ENCODE measurements at places on chromosomes 1 and 21.

GRCh38 chr1:91138959-91139358 is 117.1 kb upstream of the ZNF644 start:
- no peak for DNase-seq

GRCh38 chr1:54842963-54843362 is 41.8 kb upstream of the TTC22 start:
- no peak for DNase-seq

GRCh38 chr1:151377150-151377884 is 4.8 kb upstream of the SELENBP1 start:
- DNase-seq: no peak

DNA sequence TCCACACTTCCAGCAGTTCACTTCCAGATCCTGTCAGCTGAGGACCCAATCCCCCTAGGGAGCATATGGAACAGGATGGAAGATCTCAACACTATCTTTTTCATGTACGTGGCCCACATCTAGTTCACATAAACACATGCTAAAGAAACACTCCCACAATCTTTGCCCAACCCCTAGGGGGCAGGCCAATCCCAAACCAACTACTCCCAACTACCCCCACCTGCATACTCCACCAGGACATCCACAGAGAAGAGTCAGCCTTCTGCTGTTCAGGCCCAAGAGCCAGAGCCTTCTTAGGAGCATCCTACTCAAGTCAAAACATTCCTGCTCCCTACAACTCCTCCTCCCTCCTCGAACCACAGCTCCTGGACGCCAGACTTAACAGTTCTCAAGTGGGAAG is 5.6 kb upstream of the SLC5A9 start:
- DNase-seq: no peak

DNA sequence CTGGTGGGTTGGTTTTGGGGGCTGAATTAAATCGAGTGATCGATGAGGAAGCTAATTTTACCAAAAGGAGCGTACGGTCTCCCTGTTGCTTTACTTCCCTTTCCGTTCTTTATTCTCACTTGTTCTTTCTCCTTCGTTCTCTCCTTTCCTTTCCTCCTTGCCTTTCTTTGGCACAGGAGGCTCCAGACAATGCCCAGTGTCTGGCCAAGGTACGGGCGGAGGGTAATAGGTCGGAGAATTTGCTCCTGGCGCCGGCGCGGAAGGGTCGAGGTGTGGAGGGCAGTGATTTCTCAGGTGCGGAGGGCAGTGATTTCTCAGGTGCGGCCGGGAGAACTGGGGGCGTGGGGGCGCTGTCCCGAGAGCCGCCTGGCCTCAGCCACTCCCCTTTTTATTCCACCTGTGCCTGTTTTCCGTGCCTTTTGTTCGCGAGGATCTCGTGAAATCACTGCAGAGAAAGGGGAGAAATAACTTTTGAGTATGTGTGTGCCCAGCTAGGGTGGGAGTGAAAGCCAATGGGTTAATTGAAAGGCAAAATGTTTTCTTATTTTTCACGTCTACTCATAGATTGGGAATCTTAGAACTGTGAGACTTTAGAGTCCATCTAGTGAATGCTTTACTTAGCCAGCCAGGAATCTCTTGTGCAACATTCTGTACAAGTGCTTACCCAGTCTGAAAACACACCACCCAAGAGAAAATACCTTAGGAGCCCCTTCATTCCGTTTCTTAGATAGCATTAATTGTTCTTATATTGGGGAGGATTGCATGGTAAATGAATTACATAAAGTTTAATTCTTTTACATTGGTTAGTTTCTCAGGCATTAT is 1.3 kb downstream of the FNBP1L start:
- DNase-seq: peak; percentile 20

DNA sequence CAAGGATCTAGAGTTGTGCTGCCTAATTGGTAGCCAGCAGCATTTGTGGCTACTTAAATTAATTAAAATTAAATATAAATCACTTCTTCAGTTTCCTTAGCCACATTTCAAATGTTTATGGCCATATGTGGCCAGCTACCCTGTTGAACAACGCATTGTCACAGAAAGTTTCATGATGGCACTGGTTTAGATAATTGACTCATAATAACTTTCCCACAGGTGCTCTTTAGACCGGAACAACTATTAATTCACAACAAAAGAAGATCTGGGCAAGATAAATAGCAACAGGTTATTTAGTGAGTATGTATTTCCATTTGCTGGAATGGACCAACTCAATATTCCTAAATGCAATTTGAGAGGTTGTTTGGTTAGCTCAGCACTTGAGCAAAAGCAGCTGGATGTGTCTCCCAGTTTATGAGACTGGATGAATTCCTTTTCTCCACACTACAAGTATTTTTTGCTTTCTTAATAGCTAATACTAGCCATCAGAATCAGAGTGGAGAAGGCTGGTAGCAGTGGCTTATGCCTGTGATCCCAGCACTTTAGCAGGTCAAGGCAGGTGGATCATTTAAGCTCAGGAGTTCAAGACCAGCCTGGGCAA is 3.7 kb upstream of the AMIGO1 start:
- no peak for DNase-seq

DNA sequence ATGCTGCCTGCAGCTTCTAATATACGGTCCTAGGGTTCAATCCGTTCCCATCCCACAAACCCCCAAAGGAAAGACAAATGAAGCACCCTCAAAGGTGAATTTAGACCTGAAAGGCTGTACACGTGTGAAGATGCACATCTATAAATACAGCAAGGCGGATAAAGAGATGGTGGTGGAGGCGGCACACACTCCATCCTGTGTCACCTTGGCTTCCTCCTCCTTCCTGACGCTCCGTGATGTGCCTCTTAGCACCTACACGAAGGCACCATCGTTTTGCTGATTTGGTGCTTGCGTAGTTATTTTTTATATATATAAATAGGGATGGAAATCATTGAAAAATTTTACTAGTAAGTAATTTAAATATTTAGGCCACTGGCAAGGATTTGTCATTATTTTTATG is 359.4 kb downstream of the NPHP4 start:
- DNase-seq: no peak

DNA sequence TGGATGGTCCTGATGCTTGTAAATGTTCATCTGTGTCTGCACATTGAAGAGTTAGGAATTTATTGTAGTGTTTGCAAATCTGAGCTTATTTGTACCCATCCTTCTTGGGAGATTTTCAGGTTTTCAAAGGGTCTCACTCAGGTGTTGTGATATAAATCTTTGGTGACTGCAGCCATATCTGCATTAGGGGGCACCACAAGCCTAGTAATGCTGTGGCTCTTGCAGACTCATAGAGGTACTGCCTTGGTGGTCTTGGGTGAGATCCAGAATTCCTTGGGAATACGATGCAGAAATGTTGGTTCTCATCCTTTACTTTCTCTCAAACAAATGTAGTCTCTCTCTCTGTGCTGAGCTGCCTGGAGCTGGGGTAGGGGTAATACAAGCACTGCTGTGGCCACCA is 405.9 kb downstream of the TTLL7 start:
- DNase-seq: no peak

DNA sequence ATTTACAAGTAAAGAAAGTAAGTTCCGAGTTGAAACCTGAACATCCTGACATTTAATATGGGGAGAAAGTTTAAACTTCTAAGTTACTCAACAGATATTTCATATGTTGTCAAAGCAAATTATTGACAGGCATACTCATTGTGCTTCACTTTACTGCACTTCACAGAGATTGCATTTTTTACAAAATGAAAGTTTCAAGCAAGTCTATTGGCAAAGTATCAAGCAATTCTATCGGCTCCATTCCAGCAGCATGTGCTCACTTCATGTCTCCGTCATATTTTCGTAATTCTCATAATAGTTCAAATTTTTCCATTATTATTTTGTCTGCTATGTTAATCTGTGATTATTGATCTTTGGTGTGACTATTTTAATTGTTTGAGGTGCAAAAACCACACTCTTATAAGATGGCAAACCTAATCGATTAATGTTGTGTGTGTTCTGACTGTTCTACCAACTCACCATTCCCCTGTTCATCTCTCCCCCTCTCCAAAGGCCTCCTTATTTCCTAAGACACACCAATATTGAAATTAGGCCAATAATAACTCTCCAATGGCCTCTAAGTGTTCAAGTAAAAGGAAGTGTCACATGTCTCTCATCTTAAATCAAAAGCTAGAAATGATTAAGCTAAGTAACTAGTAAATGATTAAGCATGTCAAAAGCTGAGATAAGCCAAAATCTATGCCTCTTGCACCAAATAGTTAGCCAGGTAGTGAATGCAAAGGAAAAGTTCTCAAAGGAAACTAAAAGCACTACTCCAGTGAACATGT is 68.2 kb upstream of the BCL9 start:
- peak; percentile 2 for DNase-seq

DNA sequence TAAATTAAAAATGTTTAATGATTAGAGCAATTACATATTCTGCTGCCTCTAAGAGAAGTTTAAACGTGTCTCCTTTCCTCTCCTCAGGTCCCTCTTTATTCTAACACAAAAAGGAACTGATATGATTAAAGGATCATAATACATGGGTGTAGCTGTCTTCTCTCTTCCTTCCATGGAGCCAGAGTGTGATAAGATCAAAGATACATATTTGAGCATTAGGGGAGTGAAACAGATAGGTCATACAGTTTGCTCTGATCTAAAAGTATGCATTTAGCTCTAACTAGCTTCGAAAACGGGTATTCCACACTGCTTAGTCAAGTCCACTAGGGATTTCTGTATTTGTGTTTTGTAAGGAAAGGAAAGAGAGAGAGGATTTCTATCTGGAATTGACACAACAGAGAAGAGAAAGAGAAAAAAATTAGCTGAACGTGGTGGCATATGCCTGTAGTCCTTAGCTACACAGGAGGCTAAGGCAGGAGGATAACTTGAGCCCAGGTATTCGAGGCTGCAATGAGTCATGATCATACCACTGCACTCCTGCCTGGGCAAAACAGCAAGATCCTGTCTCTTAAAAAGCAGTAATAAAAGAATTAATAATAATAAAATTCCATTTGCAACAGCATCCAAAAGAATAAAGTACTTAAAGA is 63.1 kb downstream of the CDC42BPA start:
- no peak for DNase-seq

DNA sequence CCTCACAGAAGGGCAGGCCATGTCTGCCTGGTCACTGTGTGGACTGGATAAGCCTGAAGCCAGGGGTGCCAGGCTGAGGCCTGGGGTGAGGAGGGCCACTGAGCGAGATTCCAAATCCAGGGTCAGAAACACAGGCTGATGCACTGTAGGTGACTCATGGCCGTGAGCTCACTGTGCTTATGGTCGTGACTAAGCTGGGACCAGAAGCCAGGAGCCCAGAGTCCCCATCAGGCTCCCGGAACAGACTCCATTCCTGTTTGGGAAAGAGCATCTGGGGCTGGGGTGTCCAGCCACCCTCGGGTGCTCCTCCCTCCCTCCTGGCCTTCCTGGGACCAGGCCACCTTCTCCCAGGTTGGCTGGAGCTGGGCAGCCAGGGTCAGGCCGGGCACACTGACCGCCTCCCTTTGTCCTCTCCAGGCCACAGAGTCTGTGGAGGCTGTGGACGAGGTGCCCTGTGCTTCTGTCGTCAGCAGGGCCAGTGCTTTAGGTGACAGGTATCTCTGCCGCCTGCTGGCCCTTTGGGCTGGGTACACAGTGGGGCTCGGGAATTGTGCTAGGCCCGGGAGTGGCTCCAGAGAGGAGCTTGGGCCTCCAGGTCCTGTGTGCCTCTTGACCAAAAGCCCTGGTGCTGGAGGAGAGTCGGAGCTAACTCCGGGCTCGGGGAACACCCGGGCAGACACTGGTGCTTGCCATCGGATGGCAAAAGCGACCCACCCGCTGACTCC is 36.7 kb downstream of the AJAP1 start:
- no peak for DNase-seq

GRCh38 chr1:238552271-238552670 is 661.5 kb upstream of the ZP4 start:
- DNase-seq: no peak

DNA sequence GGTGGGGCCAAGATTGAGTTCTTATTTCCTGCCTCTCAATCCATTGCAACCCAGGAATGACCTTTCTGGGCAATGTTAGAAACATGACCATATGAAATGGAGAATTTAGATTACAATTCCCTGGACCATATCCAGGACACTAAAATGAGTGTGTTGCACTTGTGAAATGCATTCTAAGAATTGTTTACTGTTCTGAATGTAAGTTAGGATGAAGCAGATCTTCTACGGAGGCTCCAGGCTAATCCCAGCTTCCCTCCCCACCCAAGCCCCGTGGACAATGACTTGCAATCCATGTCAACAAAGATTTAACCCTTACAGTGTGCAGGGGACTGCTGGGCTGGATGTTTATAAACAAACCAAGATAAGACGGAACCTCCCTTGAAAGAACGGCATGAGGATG is 31.7 kb upstream of the HAO2 start:
- peak; percentile 13 for DNase-seq

DNA sequence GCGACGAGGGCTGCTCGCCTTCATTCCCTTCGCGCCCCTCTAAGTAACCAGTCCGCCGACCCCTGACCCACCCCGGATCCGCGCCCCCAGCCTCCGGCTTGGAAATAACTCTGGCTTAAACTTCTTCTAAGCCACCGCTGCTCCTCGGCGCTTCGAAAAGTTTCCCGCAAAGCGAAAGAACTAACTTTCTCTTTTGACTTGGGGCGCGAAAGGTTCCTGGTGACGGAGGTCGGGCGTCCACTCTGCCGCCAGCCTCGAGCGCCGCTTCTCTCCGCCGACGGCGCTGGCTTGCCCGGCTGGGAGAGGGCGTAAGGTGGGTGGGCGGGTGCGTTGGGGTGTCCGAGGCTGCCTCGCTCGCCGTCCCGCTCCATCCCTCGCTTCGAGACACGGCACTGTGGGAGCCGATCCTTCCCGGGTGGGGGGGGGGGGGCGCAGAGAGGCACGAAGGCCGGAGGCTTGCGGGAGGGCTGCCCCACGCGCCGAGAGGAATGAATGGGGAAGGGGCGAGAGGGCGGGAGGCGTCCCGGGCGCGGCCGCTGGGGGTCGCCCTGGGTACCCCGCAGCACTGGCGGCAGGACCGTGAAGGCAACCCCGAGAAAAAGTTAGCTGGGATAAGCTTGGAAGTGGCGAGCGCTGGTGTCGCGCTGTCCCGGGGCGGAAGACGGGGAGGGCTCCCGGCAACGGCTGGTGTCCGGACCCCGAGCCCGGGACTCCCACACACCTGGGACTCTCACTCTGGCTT is 569 bp downstream of the ATF3 start:
- no peak for DNase-seq

DNA sequence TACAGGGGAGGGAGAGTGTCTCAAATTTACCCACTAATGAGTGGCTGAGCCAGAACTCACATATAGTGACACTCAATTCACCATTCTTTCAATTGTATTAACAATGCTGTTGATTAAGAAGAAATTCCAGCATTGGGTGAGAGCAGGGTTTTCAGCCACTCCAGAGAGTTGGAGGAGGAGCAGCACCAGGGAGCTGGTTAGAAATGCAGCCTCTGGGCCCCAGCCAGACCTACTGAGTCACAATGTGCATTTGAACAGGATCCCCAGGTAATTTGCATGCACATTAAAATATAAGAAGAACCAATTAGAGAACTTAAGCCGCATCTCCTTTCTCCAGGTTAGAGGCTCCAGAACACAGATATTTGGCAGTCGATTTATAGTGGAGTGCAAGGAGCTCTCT is 41.8 kb downstream of the TNR start:
- no peak for DNase-seq
